ENCODE measurements at places on chromosomes 12 and 14.
A peak's percentile ranks its signal among the peaks of the same experiment; 100 is the strongest.

- no peak for DNase-seq
Observed at GRCh38 chr12:56955631-56956256, 1.7 kb downstream of the RDH16 start.

DNA sequence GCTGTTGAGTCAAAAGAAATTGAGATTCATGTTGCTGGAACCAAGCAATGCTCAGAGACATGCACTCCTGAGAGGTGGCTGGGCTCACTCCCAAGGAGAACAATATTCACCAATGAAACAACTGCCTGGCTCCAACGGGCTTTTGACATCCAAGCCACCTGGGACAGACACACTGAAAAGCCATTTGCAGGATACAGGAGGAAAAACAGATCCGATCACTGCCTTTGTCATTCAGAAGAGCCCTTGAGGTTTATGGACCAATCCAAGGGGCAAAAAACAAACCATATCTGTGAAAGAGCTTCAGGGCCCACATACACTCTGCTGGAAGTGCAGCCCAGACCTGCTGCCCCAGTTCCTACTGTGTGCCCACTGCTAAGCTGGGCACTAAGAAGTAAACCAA is 277.5 kb downstream of the NUAK1 start:
- DNase-seq = no peak

DNA sequence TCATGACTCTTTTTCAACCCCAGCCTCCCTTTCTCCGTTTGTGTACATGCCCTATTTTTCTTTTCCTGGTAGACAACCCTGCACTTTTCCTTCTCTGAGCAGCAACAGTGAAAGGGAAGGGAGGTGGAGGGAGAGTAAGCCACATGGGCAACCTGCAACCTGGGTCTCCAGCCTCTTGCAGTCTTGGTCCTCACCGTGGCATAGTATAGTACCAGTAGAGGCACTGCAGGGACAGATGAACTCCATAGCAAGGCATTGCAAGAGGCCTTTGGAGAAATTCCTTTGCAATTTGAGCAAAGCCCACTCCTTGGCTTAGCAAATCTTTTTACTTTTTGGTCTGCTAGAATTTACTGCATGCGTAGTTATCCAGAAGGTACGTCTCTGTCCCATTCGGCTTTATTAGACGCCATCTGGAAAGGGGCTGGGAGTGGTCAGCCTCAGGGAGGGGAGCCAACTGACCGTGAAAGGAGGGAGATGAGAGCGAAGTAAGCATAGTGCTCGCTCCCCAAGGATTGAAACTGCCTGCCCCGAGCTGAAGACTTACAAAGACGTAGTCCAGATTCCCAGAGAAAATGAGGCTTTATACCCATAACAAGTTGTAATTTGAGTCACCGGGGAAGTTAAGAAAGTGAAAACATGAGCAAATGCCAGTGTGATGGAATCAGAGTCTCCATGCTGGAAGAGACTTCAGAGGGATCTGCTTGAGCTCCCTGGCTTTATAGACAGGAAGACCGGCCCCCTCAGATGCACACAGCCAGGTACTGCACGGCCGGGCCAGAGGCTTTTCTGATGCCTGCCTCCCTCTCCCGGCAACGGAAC is 332.0 kb downstream of the CACNA1C start:
- no peak for DNase-seq

DNA sequence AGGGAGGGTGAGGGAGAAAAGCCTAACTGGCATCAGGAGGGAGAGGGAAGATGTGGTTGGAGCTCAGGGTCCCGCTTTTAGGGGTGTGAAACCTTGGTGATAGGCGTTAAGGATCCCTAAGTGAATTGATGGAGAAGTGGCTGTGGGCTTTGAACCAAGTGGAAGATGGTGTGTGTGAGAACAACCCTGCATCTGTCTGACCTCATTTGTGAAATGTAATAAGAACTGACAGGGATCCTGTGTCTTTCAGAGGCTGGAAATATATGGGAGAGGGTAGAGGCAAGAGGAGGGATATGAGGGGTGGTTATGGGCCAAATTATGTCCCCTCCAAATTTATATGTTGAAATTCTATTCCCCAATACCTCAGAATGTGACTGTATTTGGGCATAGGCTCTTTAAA is 63.8 kb upstream of the NRXN3 start:
- DNase-seq = no peak

GRCh38 chr12:4308334-4308950 is 12.6 kb upstream of the TIGAR start:
- no peak for DNase-seq

GRCh38 chr12:116628450-116628793 is 69.2 kb downstream of the MAP1LC3B2 start:
- DNase-seq = no peak

GRCh38 chr12:76555231-76555767 is 4.3 kb downstream of the OSBPL8 start:
- no peak for DNase-seq

GRCh38 chr14:90597961-90598360 is 201.1 kb downstream of the CALM1 start:
- DNase-seq = no peak

DNA sequence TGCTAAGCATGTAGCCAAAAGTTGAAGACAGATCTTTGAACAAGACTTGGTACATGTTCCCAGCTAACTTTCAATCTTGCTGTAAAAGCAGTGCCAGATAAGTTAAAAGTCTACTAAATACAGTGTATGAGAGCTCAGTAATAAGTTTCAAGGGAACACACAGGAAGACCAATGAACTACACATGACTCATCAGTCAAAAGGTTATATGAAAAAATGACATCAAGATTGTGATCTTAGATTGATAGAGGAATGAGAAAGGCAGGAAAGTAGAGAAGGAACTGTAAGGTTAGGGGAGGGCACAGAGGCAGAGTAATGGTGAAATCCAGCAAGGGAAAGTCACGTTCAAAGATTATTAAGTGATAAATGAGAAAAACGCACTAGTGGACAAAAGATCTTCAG is 249.9 kb upstream of the FLRT2 start:
- DNase-seq = no peak

DNA sequence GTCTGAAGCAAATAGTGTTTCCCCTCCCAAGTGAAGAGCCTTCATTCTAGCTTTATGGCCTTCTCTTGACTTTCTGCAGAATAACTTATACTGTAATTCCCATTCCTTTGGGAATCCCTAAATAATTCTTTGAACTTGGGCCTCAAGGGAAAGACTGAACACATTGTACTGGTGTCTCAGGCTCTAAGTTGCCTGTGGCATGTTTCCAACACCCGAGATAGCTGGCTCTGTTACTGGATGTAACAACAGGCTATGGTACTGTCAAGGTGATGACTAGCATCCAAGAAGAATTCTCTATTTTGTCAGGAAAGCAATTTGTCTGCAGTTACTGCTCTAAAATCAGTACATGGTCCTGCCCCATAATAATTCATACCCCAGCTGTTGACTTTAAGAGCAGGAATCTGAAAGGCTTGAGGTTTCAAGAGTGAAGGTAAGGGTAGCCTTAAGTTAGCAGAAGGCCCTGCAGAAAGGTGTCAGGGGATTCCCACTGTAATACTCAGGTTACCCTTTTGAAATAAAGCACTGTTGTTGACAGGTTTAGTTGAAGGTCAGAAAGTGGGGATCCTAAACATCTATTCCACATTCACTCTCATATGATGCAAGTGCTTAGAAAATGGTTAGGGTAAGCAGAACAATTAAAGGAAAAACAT is 5.2 kb downstream of the GPX2 start:
- no peak for DNase-seq

DNA sequence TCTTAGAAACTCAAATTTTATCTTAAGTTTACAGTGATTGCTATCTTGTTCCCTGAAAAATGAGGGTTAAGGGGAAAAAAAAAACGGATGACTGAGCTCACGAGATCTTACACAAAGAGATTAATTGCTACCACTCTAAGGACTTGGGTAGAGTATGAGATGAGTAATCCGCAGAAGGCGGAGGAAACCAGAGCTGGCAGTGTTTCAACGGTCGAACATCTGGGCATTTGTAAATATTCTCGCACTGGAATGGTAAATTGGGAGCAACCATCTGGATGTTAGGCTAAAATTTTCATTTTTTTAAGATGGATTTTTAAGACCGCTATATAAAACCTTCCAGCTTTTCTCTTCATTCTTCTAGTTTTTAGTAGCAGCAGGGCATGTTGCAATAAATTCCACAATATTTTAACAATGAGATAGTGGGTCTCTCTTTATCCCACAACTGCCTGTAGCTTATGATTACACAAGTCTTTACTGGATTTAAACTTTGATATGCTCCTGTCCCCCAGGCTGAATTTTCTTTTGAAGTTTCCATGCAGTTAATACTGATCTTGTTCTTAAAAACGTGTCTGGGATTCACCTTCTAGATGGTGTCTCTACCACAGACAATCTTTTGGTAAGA is 1324.1 kb downstream of the AACS start:
- no peak for DNase-seq

DNA sequence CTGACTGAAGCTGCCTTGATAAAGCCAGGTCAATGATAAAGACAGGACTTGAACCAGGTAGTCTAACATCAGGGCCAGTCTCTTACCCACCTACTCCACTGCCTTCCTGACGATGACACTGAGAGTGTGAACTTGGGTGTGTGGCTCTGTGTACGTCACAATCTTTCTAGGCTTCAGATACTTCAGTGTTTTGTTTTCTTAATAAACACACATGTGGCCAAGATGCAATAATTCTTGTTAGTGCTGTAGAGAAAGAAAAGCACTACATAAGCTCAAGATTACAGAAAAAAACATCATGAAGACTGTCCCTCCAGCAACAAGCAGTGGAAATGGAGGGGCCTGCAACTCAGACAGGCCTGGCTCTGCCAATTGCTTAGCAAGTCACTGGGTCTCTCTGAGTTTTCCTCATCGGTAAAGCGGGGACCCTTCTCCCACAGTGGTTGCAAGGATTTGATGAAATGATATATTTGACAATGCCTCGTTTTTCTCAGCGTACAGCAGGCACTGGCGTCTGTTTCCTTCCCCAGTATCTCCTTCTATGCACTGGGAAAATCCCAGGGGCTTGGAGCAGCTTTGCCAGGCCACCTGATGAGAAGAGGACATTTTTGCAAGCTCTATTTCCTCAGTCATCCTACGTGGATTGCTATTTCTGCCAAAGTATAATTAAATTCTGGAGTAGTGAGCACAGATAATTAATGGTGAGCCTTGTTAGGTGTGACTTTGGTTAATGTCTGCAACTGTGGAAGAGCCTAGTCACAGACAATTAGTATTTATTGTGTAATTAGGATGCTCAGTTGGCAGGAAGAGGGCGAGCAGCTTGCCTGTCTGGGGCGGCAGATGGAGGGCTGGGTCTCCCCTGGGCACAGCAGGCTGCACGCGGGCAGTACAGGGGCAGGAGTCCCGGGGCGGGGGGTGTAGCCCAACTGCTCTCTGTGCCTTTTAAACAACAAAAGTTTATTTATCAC is 55.8 kb upstream of the CHGA start:
- no peak for DNase-seq

- DNase-seq = peak; percentile 21
Observed at GRCh38 chr12:53299101-53299453, 418 bp upstream of the MYG1 start.

DNA sequence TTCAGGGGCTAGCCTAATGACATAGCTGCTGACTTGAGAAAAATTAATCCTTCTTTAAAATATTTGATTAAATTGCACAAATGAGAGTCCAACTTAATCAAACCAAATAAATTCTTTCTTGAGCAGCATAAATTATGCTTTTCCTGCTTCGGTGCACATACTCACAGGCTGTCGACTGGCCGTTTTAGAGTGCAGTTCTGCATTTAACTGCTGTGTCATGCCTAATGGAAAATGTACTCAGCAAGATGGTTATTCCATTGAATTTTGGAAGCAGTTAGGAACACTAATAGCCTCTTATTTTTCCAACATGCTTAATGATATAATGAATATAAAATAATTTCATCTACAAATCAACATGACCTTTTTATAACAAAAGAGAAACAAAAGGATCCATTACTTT is 266.1 kb upstream of the LRIG3 start:
- no peak for DNase-seq

GRCh38 chr14:63174760-63175191 is 29.5 kb upstream of the RHOJ start:
- no peak for DNase-seq

- no peak for DNase-seq
Observed at GRCh38 chr12:52735106-52735505, 31.8 kb upstream of the KRT77 start.

GRCh38 chr12:72433298-72433697 is 161.1 kb downstream of the TRHDE start:
- DNase-seq = no peak

- no peak for DNase-seq
Observed at GRCh38 chr14:105050551-105050897, 14.7 kb downstream of the GPR132 start.

DNA sequence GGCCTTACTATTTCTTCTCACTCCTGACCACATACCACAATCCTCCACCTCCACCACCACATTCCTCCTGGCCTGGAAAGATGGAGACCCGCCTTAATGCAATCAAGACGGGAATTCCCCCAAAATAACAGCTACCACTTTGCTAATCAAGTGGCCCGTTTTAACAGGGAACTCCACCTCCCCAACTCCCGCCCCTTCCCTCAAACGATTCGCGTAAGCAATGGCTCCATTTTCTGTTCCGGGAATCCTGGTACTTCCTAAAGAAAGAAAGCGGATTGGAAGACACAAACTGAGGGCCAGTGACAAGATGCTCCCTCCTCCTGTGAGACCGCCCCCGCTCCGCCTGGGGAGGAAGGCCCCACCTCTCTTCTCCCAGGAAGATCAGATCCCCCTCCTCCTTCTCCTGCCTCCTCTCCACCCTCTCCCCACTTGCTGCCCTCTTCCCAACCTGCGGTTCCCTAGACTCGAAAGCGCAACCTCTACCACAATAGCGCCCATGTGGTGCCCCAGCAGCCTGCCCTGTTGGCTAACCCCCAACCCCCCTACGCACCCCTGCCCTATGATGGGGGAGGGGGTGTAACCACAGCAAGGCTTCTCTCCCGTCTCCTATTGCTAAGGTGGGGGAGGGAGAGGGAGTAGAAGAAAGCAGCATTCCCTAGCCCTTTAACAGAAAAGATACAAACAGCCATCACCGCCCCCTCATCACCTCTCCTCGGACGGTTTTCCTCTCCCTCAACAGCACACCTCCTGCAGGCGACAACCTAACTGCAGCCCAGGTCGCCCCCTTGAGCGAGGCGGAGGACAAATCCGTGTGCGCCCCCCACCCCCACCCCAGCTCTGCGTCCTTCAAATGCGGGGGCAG is 777 bp downstream of the ARF3 start:
- DNase-seq = no peak

DNA sequence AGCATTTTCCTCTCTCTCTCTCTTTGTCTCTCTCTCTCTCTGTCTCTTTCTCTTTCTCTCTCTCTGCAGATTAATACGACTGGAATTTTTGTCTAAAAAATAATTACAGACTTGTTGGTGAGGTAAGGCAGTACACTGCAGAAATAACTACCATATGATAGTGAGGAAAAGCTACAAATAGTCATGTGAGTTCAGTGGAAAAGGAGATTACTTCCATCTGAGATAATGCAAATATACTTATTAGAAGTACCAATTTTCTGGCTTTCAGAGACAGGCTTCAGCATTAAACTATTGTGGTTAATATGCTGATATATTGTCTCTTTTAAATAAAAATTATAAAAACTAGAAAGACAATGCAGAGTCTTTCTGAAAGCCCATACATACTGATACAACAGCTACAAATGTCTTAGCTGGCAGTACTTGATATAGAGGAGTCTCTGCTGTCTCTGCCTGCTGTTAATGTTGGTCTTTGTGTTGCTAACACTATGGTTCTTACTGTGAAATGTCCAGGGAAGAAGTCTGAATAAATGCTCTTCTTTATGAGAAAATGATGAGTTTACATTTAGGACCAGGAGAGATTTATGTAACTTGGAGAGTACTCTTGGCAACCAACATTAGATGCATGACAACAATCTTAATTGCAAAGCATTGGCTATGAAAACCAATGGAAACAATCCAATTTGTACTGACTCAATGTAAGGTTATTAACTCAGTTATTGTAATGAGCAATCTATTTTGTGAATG is 167.0 kb downstream of the LRFN5 start:
- no peak for DNase-seq

Data from stimulated activated naive CD8-positive, alpha-beta T cell treated with anti-CD3 and anti-CD28 coated beads, Interleukin-15, amount 100 ng/mL, for 72 hours (primary cell).